ENCODE measurements at places on chromosomes 7 and 10. TPM values are rescaled to one million over a fixed set of nuclear protein-coding genes. Genes with fewer than 3 reads are reported as not detected.
A peak's percentile ranks its signal among the peaks of the same experiment; 100 is the strongest.

FKBP9 gene
- total RNA-seq = 18.0 TPM

CADPS2 gene
- 11.5 TPM for total RNA-seq

SKIDA1 gene
- 11.8 TPM for total RNA-seq

HOXA1 gene
- not detected for total RNA-seq

FGFBP3 gene
- 68.2 TPM for total RNA-seq

PHKG1 gene
- total RNA-seq = not detected

SLC26A3 gene
- 0.44 TPM for total RNA-seq

GRCh38 chr7:123220396-123220795 is 20.6 kb upstream of the SLC13A1 start:
- H3K4me3 ChIP-seq = no peak overlapping the region
- H3K36me3 ChIP-seq = peaks cover 26% of the 10 kb centered on the region
- DNase-seq = no peak

DNA sequence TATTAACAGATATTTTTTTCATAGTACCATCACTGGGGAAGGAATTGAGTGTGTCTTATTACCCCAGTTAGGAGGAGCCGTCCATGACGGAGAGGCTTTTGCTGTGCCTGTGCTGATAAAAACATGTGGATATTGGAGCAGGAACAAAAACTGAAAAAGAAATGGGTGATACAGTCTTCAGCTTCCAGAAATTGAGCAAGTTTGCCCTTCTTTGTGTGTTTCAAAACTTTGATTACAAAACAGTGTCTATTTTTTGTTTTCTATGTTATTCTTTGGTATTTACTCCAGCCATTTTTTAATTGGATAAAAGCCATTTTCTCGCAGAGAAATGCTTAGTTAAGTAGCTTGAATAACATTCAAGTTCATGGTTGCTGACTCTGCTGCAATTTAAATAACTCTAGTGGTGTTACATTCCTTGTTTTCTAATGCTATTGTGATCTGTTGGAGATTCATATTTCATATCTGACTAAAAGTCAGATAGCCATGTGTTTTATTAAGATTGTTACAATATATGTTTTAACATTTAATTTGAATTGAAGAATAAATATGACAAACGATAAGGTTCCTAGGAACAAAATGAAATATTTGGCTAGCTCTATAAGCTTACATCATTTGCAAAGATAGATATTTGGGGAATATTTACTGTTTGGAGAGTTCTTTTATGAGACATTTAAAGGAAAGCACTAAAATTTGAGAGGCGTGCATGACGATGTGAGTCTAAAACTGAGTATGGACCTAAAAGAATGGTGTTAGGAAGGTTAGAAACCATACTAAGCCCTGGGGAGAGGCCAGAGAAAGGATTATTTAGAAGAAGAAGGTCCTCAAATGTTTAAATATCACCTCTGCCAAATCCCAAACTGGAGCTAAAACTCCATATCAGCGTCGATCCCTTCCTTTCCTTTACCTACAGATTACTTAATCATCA is 747.3 kb upstream of the CELF2 start:
- H3K27ac ChIP-seq = no peak overlapping the region
- no peak overlapping the region for H3K4me3 ChIP-seq
- H3K4me1 ChIP-seq = no peaks in the 10 kb centered on the region
- no peaks in the 10 kb centered on the region for H3K27me3 ChIP-seq

DNA sequence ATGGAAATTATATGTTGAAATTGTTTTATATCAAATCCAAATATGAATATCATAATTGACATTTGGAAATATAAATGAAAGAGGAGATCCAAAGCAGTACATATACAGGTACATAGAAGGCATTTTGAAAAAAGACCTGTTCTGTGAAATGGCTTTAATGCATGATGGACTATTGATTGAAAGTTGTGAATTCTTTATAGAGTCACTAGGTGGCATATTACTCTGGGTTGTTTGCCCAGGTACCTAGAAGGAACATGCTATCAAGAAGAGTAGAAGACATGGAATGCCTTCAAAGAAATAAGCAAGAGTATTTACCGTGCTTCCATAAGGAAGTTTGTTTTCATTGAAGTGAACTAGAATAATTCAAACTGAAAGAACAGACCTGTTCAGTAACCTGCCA is 160.0 kb upstream of the ANK3 start:
- no peak for DNase-seq
- no peaks in the 10 kb centered on the region for H3K4me1 ChIP-seq
- no peaks in the 10 kb centered on the region for H3K27me3 ChIP-seq
- no peak overlapping the region for H3K27ac ChIP-seq

GRCh38 chr7:71783779-71784178 is 628.4 kb downstream of the CALN1 start:
- no peak overlapping the region for H3K27ac ChIP-seq
- no peak for DNase-seq
- H3K4me1 ChIP-seq = peaks cover 37% of the 10 kb centered on the region
- H3K36me3 ChIP-seq = peaks cover 34% of the 10 kb centered on the region
- H3K4me3 ChIP-seq = no peak overlapping the region

GRCh38 chr10:30637881-30638467 is 8.4 kb upstream of the LYZL2 start:
- H3K4me1 ChIP-seq = peaks cover 21% of the 10 kb centered on the region
- H3K36me3 ChIP-seq = no peaks in the 10 kb centered on the region
- H3K27me3 ChIP-seq = no peaks in the 10 kb centered on the region
- no peak for DNase-seq

GRCh38 chr7:105768898-105769507 is 107.4 kb downstream of the ATXN7L1 start:
- no peaks in the 10 kb centered on the region for H3K27me3 ChIP-seq
- no peaks in the 10 kb centered on the region for H3K36me3 ChIP-seq
- H3K4me3 ChIP-seq = no peak overlapping the region
- H3K27ac ChIP-seq = peak overlapping the region; percentile 74

DNA sequence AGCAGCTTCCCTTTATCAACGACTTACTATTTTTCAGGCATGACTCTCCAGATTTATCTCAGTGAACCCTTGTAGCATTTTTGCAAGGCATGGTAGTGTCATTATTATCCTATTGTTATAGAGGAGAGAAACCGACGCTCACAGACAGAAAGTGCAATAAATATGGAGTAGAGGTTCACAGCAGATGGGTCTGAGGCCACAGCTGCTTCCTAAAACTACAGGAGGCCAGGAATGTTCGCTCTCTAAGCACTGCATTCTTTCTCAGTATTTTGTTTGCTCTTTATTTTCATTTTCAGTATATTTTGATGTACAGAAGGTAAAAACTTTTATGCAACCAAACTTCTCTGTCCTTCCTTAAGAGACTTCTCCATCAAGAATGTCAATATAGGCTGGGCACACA is 4.5 kb upstream of the AEBP1 start:
- peaks cover 24% of the 10 kb centered on the region for H3K27me3 ChIP-seq
- H3K4me3 ChIP-seq = no peak overlapping the region
- no peak for DNase-seq
- H3K36me3 ChIP-seq = no peaks in the 10 kb centered on the region
- H3K4me1 ChIP-seq = peaks cover 7% of the 10 kb centered on the region
- no peak overlapping the region for H3K27ac ChIP-seq

GRCh38 chr10:89082086-89082485 is 91.5 kb downstream of the FAS start:
- no peaks in the 10 kb centered on the region for H3K36me3 ChIP-seq
- no peak overlapping the region for H3K27ac ChIP-seq
- peaks cover 5% of the 10 kb centered on the region for H3K4me1 ChIP-seq
- H3K4me3 ChIP-seq = no peak overlapping the region
- no peak for DNase-seq

Data from WTC11 (cell line).